Astrocyte (in vitro differentiated cells and primary cell): ENCODE measurements at places on chromosomes 11 and 22.

DNA sequence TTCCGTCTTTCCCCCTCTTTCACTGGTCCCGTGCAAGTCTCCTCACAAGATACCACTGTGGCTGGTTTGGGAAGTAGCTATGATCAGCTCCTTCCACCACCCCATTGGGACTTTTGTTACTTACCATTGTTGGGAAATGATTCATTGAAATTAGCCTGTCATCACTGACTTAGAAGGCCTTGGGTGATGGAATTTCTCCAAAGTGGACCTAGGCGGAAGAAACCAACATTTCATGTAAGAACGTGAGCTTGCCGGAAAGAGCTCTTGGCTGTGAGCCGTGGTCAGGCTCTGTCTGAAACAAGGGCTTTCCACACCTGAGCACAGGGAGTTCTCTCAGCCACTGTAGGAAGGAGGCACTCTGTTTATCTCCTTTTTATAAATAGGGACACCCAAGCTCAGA lies 23.5 kb upstream of the CRYBB3 start:
- DNase-seq: no peak

DNA sequence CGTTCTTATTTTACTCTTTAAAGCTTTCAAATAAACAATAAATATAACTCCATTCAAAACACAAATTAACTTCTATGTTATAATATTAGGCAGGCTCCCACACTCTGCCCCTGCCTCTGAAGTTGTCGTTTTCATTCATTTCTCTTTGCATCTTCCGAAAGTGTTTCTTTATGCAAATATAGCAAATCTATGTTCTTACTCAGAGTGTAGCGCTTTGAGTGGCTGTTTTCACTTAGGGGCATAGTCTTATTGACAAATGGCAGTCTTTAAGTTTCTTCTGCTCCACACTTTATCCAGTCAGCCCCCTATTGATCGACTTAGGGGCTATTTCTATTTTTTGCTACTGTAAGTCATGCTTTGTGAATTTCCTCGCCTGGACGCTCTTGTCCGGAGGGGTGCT lies 45.3 kb upstream of the RTL6 start:
- no peak for DNase-seq

DNA sequence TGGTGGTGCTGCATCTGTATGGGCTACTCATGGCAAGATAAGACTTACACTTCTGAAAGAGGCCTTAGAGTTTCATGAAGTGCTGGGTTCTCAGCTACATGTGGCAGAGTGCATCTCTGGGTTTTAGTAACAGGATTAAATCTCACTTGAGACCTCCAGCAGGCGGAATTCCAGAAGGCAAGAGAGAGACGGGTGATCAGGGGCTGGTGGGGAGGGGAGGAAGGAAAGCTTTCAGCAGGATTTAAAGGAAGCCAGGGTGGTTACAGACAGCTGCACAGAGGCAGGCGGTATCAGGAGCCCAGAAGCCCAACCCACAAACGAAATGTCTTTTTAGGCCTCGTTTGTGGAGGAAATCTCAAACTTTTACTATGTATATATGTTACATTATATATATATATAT lies 56.2 kb upstream of the CD82 start:
- DNase-seq: no peak

DNA sequence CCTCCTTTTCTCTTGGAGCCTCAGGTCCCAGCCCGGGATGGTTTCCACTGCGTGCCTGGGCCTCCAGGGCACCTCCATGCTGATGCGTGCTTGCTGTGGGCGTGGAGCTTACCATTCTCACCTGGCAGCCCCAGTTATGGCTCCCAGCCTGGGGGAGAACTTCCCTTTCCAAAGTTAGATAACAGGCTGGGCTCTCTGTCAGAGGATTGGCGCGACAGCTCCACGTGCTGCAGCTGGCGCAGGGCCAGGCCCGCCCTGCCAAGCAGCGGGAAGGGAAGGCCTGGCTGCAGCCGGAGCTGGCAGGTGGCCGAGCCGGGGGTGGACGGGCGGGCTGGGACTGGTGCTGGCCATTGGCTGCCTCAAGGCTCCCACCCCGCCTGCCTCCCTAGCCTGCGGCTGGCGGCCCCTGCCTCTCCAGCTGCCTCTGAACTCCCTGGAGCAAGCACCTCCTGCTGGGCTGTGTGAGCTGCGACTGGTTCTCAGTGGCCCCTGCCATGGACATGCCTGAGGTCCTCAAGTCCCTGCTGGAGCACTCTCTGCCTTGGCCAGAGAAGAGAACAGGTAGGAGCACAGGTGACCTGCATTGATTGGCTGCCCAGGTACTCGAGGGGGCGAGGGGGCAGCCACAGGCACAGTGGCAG lies 14.6 kb upstream of the TEF start:
- DNase-seq: peak; percentile 91

- DNase-seq: no peak
These were observed 111.2 kb upstream of the FGF3 start for GRCh38 chr11:69930081-69931059.

GRCh38 chr22:42443240-42444076 lies 11.3 kb upstream of the NFAM1 start:
- DNase-seq: no peak

- DNase-seq: no peak
These were observed 1.1 kb upstream of the DDX6 start for GRCh38 chr11:118791961-118792569.

- no peak for DNase-seq
These were observed 857.2 kb downstream of the TBC1D22A start for GRCh38 chr22:47619631-47620030.

- no peak for DNase-seq
These were observed 85.5 kb downstream of the CDKN1C start for GRCh38 chr11:2799881-2800654.

- DNase-seq: no peak
These were observed 75.7 kb downstream of the RELT start for GRCh38 chr11:73451896-73452295.

- no peak for DNase-seq
These were observed 1.8 kb downstream of the YWHAH start for GRCh38 chr22:31945971-31946680.

- peak; percentile 78 for DNase-seq
These were observed 119.1 kb upstream of the LRRC4C start for GRCh38 chr11:41578421-41579051.

GRCh38 chr11:74021998-74022397 lies 13.1 kb upstream of the UCP3 start:
- no peak for DNase-seq

- DNase-seq: no peak
These were observed 119.4 kb upstream of the CLPB start for GRCh38 chr11:72553706-72554105.

- no peak for DNase-seq
These were observed 13.7 kb downstream of the ETS1 start for GRCh38 chr11:128573638-128574037.

DNA sequence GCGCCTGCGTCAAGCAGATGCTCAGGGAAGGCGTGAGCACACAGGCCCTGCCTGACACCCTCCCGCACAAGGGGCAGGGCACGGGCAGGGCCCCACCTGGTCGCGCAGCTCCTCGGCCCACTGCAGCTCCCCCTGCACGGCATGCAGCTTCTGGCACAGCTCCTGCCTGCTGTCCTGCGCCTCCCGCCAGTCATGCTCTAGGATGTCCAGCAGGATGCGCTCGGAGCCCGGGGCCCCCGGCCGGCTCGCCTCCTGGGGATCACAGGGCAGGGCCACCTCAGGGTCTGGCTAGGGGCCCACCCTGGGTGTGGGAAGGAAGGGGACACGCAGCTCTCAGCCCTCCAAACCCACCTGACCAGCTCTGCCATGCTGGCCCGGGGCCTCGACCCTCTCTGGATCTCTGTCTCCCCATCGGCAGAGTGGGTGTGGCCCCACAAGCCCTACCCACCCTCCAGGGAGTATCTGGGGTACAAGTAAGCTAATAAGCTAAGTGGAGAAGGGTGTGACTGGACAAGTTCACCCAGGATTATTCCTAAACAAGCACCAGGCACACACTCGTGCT lies 10.7 kb downstream of the CARD10 start:
- DNase-seq: no peak

DNA sequence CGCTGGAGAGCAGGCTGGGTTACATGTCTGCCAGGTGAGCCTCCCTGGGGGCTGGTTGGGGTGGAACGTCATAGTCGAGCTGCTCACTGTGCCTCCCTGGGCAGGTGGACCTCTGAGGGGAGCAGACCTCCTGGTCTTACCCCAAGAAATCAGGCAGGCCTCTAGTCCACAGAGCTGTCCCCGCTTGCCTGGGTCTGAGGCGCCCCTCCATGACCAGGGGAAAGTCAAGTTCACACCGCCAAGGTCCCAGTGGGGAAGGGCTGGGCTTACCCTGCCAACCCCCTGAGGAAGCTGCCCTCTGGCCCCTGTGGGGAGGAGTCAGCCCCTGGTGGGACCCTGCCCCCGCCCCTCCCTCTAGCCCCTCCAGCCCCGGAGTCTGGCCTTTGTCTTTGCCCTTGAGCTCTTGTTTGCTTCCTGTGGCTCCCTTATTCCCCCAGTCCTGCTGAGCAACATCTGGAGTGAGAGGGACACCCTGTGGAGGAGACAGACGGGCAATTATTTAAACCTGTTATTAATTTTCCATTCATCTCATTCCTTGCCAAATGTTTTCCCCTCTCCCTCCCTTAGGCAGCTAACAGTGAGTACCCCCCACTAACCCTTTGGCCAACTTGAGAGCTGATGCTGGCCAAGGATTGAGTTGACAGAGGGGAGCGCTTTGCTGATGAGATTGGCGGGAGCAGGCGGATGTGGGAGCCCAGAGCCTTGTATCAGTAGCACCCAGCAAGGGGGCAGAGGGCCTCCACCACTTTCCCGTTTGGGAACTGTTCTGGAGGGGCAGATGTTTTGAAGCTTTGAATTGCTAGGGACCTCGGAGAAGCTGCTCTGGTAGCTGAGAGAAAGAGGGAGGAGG lies 83.4 kb downstream of the CEP164 start:
- DNase-seq: no peak

DNA sequence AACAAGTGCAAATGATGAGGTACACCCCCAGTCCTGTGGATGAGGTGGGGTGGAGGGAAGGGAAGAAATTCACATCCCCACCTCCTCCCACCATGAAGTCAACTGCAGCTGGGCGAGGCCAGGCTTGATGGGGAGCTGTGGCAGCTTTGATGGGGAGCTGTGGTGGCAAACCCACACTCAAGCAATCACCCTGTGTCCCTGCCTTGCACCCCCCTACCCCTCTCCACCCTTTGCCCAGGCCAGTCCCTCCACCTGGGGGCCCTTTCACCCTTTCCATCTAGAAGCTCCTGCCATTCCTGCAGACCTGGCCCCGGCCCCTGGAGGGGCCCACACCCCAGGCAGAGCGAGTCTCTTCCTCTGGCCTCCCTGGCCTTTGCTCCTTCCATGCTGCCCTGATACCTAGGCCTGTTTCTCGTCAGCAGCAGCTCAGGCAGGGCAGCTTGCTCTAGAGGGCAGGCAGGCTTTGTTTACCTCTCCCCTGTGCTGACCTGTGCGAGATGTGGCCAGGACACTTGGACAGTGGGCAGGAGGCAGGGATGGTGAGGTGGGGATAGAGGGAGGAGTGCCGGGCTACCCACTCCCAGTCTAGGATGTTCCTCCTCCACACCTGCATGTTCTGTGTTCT lies 4.5 kb upstream of the FGF3 start:
- no peak for DNase-seq

GRCh38 chr11:69259096-69259495 lies 34.9 kb upstream of the MYEOV start:
- DNase-seq: no peak

- DNase-seq: no peak
These were observed 4.9 kb upstream of the KRTAP5-6 start for GRCh38 chr11:1691878-1692707.

DNA sequence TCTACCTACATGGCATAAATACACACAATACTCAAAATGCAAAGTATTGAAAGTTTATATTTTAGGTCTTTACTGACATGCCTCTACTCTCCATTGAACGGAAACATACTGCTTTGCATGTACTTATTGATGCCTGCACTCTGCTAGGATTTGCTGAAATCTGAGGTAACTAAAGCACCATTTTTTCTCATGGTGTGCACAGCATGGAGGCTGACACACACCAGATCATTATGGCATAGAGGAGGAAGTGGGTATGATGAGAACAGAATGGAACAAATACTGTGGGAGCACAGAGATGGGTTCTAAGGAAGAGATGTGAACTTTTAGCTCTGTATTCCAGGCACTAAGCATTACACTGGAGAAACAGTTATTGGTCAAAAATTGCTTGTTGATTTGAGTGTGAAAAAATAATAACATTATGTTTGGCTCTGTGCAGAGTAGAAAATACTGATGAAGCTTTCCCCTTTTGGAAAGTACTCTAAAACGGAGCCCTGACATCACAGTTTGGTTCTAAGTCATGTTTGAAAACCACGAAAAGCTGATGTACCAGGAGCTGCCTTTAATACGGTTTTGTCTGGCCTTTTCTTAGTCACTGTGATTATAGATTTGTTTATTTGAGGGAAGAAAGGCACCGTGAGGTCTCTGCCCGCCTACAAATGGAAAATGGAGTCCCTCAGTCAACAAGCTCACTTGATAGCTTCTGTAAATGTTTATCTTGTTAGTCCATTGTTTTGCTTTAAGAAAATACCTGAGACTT lies 5.6 kb downstream of the OR52R1 start:
- no peak for DNase-seq

DNA sequence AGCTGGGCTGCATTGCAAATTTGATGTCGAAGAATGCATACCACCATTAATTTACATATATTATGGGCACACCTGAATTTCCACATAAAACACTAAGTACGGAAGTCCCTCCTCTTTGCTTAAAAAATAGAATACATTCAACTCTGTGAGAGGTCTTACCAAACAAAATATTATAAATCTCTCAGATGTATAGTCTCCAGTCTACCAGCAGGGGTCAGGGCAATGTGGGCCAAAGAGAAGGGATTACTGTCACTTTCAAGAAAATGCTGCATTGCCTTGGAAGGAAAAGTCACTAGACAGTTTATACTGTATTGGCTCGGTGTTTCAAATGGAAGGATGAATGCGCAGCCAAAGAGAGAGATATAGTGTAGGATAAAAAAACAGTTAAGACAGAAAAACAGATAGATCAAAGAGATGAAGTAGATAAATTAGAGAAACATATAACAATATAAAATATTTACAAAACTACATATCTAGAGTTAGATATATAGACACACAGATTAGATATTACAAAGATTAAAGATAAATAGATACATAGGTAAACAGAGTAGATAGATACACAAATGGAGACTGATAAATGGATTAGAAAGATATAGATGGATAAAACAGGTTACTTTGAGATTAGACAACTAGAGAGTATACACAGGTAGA lies 20.9 kb downstream of the SERGEF start:
- peak; percentile 44 for DNase-seq

DNA sequence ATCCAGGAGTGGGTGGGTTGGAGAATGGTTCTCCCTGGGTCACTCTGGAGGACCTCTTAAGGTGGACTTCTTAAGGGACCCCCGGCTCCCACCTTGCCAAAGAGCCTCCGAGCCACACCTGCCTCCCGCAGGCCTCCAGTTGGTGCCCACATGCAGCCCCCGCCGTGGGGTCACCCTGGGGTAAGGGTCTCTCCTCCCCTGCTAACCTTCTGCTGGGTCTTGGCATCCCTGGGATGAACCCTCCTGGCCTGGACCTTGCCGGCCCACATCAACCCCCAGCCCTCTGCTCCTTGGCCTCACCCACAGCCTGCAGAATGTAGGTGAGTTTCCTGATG lies 12.5 kb upstream of the MUC6 start:
- no peak for DNase-seq
